ENCODE measurements at places on chromosomes 4 and X.

GRCh38 chrX:13463608-13464007, 105.8 kb upstream of the EGFL6 start:
- no peak for DNase-seq

DNA sequence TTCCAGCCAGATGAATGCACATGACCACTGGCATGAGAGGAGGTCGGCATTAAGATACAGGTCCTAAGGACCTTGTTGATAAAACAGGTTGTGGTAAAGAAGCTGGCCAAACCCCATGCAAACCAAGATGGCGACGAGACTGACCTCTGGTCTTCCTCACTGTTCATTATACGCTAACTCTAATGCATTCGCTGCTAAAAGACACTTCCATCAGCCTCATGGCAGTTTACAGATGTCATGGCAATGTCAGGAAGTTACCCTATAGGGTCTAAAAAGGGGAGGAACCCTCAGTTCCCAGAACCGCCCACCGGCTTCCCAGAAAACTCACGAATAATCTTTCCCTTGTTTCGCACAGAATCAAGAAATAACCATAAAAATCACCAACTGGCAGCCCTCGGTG, 182.4 kb downstream of the DHRSX start:
- no peak for DNase-seq

DNA sequence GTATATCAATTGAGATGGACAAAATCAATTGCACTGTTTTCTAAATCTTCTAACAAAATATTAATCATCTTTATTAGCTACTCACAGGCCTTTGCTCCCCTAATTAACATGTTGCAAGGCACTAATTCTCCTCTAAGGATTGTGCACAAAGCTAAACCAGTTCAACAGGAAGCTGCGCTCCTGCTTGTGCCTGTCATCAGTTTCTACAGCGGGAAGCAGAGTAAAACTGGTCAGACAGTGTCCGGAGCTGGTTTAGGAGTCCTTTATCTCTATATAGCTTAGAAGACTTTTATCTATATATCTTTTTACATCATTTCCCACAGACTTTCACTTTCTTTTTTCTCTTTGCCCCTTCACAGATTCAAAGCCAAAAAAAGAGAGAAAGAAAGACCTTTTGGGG, 79.1 kb downstream of the ELOVL6 start:
- no peak for DNase-seq

- DNase-seq = no peak
These were observed 7.0 kb upstream of the ATP6AP2 start for GRCh38 chrX:40573763-40574162.

- DNase-seq = no peak
These were observed 4.3 kb upstream of the ARHGAP10 start for GRCh38 chr4:147727476-147728028.

DNA sequence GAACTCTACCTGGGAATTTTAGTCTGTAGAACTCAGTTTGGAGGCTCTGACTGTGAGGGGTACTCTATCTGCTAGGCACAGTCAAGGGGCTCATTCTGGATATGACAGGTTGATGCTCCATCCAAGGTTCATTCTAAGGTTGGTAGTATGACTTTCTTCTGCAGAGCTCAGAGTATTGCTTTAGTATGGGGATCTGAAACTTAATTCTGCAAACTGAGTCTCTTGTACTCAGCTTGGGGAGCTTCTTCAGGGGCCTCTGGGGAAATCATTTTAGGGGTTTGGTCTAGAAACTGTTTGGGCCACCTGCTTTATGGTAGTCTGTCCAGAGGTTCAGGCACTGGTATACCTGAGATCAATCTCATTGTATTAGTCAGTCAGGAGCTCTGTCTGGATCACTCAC, 9.7 kb upstream of the TSR2 start:
- no peak for DNase-seq

DNA sequence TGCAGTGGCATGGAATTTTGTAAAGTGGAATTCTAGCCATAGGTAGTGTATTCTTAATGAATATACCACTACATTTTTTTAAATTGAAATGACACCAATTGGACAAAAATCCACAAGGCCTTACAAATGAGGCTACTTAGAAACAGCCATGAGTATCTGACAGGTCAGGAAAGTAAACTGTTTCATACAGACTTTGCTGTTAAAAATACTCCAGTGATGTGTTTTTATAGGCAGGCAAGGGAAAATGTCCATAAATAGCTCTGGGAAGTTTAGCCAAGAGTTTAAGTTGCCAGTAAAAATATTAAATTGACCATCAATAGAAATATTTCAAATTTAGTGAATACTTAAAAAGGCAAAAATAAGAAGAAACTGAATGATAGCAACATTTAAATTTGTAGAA, 41.8 kb upstream of the PDLIM5 start:
- DNase-seq = no peak

- DNase-seq = no peak
These were observed 131.8 kb upstream of the VCX start for GRCh38 chrX:7711167-7711566.

DNA sequence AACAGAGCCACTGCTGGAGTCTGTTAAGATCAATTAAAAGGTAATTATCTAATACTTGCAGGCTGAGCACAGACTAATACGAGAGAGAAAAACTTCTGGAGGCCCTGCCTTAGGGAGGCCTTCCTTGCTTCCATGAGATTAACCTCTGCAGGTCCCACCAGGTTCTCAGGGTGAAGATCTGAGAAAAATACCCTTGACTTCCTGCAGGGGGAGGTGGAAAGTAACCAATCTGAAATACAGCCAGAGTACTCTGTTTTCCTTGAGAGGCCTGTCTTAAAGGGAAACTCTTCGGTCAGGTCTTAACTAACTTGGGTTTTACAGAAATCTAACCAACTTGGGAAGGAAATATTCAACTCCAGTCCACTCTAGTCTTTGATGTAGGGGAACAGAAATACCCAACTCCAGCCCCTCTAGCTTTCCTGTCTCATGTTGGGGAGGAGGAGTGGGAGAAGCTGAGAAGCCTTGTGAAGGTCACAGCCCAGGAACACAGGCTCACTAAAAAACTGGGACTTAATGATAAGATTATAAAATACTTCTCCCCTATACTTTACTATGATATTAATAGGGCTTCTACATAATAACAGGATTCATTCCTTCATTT, 77.1 kb downstream of the TBCK start:
- DNase-seq = peak; percentile 1

DNA sequence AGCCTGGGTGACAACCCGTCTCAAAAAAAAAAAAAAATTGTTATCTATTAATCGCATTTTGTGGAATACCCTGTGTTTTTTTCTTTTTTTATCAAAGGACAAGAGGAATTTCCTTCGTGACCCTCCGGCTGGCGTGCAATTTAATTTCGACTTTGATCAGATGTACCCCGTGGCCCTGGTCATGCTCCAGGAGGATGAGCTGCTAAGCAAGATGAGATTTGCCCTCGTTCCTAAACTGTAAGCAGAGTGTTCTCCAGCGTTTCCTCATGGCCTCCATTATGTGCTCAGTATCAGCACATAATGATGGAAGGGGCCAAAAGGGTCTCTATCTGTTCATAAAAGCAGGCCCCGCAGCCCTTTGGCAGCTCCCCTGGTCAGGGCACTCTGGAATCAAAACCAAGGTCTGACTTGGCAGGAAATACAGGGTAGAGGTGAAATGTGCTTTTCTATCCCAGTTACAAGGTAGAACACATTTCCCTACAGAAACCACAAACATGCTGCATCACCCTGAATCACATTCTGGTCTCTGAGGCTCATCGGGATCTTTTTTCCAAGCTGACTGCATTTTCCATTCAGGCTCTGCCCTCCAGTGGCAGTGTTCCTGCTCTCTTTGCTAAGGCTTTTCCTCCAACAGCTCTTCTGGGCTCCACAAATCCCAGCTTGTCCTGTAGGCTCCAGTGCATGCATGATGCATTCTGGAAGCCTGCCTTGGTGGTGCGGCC, 24.4 kb downstream of the SYAP1 start:
- no peak for DNase-seq

- DNase-seq = no peak
These were observed 248.7 kb downstream of the MID1IP1 start for GRCh38 chrX:39049975-39050374.

DNA sequence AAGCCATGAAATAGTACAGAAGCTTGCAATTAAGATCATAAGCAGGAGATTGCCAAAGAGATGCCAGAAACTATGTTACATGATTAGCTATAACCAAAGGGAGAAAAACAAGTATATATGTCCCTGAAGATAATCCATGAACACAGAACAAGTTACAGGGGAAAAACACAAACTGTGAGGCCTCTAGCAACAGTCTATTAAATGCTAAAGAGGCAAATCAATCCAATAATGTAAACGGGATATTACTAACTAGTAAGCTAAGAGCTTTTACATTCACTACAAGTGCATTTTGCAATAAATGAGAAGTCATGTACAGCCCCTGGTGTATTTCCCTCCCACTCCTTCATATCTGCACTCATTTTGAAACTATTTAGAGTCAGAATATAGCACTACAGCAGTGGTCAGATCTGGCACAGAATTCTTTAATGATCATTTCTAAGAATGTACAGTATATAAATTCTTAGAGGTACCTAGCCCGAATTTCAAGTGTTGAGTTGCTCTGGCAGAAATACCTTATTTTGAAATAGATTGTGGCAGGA, 449.8 kb upstream of the SMIM31 start:
- DNase-seq = no peak

DNA sequence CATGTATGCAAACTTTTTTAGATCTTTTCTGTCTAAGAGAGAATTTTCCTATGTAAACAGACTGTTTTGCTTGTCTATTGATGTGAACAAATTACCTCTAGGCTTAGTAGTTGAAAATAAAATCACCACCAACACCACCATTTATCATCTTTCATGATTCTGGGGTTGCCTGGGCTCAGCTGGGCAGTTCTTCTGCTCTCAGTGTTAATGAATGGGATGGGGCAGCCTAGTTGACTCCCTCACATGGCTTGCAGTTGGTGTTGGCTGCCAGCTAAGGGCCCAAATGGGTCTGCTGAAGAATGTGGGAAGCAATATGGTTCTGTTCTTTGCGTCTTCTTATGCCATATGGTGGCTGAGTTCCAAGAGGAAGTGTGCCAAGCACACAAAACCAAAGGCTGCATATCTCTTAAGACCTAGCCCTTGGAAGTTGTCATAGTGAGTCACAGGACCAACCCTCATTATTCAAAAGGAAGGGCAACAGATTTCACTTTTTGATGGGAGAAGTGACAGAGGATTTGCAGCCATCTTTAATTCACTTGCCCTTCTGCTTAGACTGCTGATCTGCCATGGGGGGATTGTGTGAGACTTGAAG, 17.9 kb downstream of the REELD1 start:
- no peak for DNase-seq

DNA sequence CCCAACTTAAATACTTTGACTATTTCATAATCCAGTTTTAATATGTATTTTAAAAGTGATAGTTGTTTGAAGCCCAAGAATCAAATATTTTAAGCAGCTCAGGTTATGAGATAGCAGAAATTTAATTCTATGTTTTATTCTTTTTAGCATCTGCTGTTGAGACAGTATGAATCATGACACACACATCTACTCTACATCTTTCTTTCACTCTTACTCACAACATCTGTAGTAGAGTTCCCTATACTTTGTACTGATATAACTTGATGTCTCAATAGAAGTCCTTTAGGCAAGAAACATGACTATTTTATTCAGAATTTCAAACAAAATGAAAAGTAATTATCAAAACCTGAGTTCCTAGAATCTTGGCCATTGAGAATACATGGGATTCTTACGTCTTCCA, 187.9 kb upstream of the GNPDA2 start:
- no peak for DNase-seq

- no peak for DNase-seq
These were observed 22.1 kb upstream of the OR13H1 start for GRCh38 chrX:131521824-131522223.

- DNase-seq = no peak
These were observed 52.2 kb upstream of the ADGRG2 start for GRCh38 chrX:19174401-19175025.

GRCh38 chr4:60344908-60345307, 855.2 kb upstream of the ADGRL3 start:
- no peak for DNase-seq

- no peak for DNase-seq
These were observed 7.2 kb downstream of the ARHGAP24 start for GRCh38 chr4:85482010-85482738.

DNA sequence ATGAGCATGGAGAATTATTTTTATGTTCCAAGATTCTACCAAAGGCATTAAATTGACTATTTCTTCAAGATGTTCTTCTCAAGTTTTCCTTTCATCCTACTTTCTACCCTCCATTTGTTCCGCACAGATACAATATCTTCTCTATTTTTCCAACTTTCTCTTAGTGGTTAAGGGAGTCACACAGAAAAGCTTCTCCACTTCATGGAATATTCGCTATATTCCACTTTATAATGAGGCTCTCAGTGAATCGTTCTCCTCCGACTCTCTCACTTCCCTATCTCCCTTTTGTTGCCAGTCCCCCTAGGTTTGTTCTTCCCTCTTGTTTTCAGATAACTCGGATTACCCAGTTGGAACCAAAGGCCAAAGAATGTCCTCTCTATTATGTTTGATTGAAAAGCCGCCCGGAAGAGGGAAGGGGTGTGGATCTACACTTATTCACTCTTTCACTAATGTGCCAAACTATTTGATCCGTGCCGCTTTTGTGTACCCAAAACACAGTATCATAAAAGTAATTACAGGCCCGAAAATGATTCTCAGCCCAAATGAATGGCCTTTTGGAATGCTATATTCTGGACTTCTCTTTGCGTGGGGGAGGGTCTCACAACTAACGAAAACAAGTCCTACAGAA, 1.2 kb downstream of the SH3D19 start:
- no peak for DNase-seq

- DNase-seq = no peak
These were observed 56.2 kb downstream of the CLDN22 start for GRCh38 chr4:183263787-183264386.

GRCh38 chr4:124429746-124430250, 282.7 kb downstream of the ANKRD50 start:
- no peak for DNase-seq

DNA sequence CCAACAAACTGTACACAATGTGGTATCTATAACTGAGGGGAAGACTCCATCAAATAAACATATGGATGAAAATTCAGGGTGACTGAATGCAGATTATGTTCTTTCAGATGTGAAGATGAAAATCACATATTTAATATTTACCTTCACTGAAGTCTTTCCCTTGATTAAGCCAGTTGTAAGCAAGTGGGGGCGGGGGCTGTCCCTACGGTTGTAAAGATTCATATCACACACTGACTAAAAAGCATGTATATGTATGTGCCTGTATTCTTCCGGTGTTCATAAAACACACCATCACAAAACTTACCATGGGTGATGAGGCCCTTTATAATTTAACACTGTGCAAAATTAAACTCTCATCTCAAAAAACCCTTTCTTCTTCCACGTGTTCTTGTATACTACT, 1.3 kb downstream of the TAB3 start:
- no peak for DNase-seq

- DNase-seq = no peak
These were observed 3.2 kb downstream of the FGF16 start for GRCh38 chrX:77450415-77450814.

GRCh38 chr4:88138561-88138960, 19.9 kb downstream of the ABCG2 start:
- DNase-seq = no peak

- DNase-seq = no peak
These were observed 212.2 kb upstream of the CENPE start for GRCh38 chr4:103410386-103410785.

- DNase-seq = no peak
These were observed 13.0 kb upstream of the MCF2 start for GRCh38 chrX:139720979-139721378.

GRCh38 chr4:85491527-85491926, 16.6 kb downstream of the ARHGAP24 start:
- DNase-seq = no peak
